ENCODE measurements at places on chromosomes 4 and X.

DNA sequence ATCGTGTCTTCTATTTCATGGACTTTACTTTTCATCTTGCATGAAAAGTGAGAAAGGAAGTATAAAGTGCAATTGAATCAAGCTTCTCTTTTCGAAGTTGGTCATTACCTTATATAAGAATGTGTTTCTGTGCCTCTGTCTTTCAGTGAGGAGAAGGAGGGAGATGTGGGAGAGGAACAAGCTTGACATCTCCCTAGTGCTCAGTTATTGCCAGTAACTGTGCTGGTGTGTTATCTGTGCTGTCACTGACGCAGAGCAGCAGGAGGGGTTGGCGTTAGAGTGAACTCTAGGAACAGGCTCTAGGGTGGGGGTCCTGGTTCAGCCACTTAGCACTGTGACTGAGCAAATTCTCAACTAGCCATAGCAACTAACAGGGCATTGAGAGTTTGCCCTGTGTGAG, 34.0 kb upstream of the TBC1D9 start:
- no peak for DNase-seq

DNA sequence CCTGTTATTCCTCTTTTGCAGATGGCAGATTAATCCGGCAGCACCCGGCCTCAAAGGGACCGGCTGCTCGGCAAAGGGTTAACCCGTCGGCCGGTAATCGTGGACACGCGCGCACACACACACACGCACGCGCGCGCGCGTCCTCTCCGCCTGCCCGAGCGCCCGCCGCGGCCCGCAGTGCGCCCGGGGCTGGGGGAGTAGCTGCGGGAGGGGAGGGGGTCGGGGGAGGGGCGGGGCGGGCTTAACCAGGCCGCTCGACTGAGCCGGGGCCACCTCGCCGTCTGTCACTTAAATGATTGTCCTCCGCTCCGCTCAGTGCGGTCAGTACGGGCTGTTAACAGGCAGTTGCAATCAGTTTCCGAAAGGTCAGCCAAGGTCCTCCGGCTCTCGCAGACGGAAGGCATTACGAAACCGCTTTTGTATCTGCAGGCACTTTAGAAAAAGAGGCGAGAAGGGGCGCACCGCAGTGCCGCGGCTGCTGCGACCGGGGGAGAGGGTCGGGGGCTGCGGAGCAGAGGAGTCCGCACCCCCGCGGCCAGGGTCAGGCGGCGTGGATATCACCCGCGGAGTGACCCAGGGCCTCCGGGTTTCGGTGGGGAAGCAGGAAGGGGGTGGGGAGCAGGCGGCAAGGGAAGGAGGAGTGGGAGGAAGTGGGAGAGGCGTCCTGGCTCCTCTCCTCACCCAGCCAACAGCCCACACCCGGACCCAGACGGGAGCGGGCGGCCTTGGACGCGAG, 57.3 kb upstream of the BCOR start:
- no peak for DNase-seq

GRCh38 chr4:168409089-168409801, 71.0 kb downstream of the DDX60L start:
- DNase-seq = no peak

DNA sequence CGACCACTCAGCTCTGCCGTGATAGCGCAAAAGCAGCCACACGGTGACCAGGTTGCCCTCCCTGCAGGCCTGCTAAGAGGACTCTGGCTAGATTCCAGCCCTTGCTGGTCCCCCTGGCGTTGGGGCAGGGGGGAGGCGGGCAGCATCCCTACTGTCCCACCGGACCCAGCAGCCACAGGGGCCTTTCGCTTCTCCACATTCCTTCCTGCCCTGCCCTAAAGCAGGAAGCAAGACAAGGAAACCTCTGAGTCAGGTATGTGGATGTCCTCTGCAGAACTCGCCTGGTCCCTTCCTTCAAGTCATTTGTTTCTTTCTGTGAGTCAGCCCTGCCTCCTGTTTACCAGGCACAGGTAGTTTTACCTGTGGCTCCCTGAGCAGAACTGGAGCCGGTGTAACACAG, 60.2 kb upstream of the CLDN34 start:
- DNase-seq = no peak

DNA sequence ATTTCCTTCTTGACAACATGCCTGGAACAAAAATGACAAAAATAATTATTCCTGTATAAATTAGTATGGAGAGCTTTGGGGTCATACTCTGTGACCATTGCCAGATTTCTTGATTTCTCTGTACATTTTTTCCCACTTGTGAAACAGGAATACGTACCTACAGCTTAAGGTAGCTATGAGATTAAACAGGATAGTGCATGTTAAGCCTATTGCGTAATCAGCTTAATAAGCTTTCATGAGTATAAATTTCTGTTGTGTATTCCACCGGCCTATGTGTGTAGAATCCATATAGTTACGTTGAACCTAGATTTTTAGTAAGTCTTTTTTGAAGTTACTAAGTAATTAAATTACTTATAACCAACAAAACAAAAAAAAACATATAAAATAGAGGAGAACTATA, 334.9 kb downstream of the DCTD start:
- DNase-seq = no peak

DNA sequence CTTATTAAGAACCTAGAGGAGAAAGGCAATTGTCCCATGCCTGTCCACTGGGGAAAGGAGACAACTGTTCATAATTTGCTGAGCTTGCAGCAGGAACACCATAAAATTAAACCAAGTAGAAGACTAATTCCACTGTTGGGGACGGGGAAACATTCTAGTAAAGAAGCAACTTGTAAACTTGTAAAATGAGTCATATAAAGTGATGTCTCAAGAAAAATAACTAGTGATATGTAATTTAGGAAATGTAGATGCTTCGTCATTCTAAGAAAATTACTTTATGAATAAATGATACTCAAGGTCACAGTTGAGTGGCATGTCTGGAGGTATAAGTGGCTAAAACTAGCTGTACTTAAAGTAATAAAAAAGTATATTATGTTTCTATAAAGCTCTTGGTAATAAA, 121.2 kb upstream of the MID1 start:
- DNase-seq = no peak

DNA sequence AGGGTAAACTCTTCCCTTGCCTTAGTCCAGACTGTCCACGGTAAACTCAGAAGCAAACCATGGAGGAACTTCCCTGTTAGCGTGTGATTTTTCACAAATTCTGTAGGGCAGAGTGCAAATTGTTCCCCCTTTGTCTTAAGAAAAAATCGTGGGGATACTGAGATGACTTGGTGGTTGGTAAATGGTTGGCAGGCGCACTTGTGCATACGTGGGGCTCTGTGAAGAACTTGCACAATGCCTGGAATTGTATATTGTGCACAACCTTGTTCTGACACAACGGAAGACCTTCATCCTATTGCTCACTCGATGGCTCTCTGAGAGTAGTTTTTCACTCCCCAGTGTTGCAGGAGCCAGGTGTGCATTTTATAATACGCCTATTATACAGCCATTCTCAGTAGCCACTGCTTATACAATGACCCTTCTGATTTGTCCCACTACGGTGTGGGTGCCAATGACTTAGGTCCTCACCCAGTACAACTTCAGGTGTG, 150.0 kb downstream of the SPRY1 start:
- DNase-seq = no peak

GRCh38 chr4:95548738-95549245, at the start of gene UNC5C:
TSS of gene UNC5C (minus strand) at chr4:95548973.
- no peak for DNase-seq

- DNase-seq = no peak
These were observed 89.9 kb upstream of the PAK3 start for GRCh38 chrX:111006116-111006515.

- DNase-seq = peak; percentile 49
These were observed 218.2 kb downstream of the IDS start for GRCh38 chrX:149286940-149287349.

DNA sequence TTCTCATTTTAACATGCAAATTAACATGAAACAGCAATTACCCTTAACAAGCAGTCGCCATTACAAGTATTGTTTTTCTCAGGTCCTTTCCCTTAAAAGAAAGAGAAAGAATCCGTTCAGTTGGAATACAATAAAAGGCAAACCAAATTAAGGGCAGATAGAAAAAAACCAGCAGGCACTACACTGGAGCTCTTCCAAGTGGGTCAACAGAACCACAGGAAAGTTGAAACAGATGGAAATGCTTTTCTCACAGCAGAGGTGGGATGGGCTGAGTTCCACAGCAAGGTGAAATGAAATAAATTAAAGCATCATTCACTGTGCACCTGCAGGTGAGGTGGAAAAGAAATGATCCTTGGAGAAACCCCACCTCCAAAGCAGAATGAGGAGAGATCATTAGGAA, 102.6 kb downstream of the APBB2 start:
- DNase-seq = no peak

GRCh38 chrX:119693996-119694451, 1.1 kb upstream of the SEPTIN6 start:
- no peak for DNase-seq

DNA sequence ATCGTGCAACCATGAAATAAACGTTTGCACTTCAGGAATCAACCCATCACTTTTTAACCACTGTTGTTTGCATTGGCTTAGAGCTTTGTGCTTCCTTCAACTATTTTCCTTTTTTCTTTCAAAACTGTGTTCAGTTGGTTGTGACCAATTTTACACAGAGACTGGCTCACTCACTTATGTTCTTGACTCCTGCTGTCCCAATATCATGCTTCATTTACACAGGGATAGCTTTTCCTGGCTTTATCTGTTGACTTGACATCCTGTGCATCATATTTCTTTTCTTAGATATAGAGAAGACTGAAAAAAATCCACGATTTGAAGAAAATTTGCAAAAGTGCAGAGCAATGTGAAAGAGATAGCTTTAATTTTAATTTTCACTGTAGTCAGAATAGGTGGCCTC, 38.8 kb downstream of the REPS2 start:
- no peak for DNase-seq

DNA sequence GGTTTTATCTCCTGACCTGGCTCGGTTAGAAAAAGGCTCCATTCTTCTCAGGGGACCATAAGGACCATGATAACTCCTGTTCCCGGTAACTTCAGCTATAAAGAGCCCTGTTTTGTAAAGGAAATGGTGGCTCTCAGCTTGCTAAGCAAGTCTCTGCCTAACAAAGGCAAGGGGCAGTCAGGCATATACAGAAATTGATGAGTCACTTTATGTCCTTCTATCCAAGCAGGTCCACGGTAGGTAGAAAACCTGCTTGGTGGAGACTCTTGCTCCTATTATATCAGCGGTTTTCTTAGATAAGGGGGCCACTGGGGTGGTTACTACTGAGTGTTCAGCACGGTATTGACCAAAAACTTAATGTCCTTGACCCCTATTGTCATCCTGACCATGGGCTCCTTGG, 203.0 kb upstream of the KLF8 start:
- DNase-seq = no peak

- DNase-seq = no peak
These were observed 127.2 kb downstream of the ARHGEF9 start for GRCh38 chrX:63657821-63658220.

DNA sequence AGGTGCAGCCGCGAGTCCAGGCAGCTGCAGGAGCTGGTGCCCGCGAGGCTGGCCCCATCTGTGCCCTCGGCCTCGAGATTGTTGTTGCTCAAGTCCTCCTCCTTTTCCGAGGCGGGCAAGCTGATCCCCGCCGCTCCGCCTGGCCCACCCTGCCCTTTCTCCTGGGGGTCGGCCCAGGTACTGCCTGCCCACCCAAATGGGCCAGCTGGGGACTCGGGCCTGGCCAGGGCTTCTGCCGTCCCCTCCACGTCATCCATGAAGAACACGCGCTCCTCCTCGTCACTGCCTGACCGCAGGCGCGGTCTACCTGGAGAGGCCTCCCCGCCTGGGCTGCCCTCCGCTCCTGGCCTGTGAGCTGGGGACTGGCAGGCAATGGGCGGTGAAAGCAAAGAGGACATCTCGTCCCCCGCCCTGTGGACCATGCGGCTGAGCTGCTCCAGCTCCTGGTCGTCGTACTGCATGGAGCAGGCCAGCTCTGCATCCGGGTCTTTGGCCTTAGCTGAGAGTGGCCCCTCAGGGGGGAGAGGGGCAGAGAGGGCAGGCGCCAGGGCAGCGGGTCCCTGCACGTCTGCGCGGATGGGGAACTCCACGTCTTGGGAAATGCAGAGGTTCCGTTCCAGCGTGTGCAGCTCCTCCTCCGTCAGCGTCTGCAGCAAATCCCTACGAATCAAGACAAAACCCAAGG, 43.1 kb upstream of the MXD4 start:
- DNase-seq = no peak

DNA sequence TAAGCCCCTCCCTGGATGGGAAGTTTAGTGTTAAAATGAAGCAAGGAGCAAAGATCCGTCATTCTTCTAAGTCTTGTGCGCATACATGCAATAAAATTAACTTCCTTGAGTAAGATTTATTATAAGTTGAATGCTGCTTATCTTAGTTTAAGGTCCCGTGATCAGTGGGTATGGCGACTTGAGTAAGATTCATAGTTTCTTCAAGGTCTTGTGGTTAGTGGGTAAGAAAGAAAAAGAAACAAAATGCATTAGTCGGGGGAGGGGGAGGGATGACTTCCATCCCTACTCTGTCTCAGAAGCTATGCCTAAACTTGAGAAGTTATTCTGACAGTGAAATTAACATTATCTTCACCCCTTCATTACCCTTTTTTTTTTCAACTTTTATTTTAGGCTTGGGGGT, 127.3 kb upstream of the MAGEB16 start:
- DNase-seq = no peak

GRCh38 chr4:7422898-7423180, 11.9 kb downstream of the PSAPL1 start:
- DNase-seq = no peak

- no peak for DNase-seq
These were observed at the start of gene CHRNA9 for GRCh38 chr4:40334591-40335524. TSS of gene CHRNA9 (plus strand) at chr4:40335333. CDS start at chr4:40335468, 135 bp downstream.

GRCh38 chr4:156196722-156197121, 243.1 kb upstream of the CTSO start:
- no peak for DNase-seq

- no peak for DNase-seq
These were observed 37.3 kb upstream of the RASL11B start for GRCh38 chr4:52824603-52825459.

DNA sequence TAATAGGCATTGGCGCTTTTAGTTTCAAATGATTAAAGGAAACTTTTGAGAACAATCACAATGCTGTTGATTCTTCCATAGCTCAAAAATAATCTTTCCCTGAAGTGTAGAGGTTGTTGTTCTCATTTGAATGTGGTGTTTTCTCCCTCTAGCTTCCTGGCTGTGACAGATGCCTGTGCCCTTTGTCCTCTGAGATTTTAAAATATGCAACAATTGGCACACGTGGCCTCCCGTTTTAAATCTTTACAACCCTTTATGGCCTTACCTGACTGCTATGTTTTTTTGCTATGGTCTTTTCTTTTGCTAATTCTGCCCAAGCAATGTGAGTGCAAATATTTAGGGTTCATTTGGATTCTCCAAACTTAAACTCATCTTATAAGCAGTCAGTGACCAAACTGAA, 22.9 kb upstream of the CASK start:
- DNase-seq = no peak

- DNase-seq = no peak
These were observed 174.0 kb upstream of the MAP3K15 start for GRCh38 chrX:19689170-19689779.

GRCh38 chr4:82097504-82097903, 276.3 kb downstream of the HNRNPD start:
- DNase-seq = no peak

- no peak for DNase-seq
These were observed 17.8 kb upstream of the HGFAC start for GRCh38 chr4:3423952-3424351.

All from CD4-positive, alpha-beta T cell treated with Interleukin-17A for 1 hour (primary cell).